ENCODE measurements at places on chromosomes 1 and 21.

DNA sequence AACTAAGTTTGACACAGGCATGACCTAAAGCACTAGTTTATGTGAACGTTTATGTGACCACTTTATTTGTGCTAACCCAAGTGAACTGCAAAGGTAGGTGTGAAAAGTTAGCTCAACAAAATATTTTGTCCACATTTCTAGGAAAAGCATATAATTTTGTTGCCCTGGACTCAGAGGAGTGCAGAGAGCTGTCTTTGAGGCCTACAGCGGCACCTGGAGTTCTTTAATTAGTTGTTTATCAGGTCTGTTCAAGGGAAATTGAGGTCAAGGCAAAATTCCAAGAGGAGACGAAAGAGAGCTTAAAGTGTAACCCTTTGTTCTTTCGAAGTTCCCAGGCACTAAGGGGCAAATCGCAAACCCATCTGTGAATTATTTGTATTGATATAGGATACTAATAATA, 1.3 kb downstream of the GIPC2 start:
- no peak for DNase-seq

DNA sequence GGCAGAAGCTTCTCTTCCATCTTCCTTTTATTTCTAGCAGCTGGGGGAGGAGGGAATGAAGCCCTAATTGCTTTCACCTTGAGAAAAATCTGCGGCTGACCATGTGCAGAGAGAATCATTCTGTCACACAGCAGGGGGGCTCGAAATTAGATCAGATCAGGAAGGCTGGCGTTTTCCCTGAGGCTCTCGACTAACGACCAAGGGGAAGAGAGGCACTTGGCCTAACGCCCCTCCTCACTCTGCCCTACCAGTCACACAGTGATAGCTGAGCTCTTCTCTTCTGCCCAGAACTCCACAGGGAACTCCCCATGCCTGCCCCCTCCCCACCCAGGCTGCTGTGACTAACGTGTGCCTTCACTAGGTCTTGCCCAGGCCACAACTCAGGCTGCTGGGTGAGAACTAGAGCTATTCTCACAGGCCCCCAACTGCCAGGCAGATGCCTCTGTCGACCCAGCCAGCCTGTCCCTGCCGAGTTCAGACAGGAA, 26.5 kb upstream of the KHDRBS1 start:
- DNase-seq, result no peak

- no peak for DNase-seq
Measured at GRCh38 chr1:231600458-231600976, 26.1 kb upstream of the DISC1 start.

- DNase-seq, result no peak
Measured at GRCh38 chr1:158932171-158932570, 819 bp downstream of the PYHIN1 start.

DNA sequence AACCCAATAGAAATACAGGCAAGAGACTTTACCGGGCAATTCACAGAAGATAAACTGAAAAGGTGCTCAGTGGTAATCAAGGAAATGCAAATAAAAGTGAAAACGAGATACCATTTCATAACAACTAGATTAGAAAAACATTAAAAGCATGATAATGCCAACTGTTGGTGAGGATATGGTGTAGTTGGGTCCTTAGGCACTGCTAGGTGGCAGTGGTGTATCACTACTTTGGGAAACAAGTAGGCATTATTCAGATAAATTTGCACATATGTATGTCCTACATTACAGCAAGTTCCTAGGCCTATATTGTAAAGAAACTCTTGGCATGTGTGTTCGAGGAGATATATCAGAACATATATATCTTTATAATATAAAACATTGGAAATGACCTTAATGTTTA, 31.0 kb downstream of the AZIN2 start:
- DNase-seq, result no peak

DNA sequence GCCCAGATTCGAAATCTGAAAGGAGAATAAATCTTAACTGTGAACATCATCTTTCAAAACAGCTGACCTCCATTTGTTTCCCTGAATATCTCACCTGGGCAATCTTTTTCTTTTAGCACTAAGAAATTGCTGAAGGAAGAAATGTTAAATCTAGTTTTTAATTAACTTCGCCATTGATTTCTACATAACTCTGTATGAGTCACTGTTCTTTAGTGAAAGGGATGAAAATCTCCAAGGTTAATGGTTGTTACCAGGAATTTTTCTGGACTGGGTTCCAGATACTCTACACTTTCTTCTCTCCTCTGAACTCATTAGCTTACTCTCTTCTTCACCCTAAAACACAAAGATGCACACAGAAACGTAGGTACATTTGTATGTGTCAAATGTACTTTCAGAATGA, 235.7 kb downstream of the BACH1 start:
- no peak for DNase-seq

DNA sequence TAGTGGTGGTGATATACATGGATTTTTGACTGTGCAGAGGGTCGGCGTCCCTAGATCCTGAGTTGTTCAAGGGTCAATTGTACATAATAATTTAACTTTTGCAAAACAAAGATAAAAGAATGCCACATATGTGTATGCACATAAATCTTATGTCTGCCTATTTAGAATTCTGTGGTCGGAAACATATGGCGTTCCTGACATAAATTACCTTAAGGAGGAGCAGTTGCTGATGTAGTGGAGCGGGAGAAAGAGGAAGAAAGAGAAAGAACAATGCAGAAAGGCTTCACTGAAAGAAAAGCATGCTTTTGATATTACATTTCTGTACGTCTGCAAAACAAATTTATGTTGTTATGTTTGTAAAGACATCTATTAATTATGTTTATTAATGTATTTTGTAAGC, 40.0 kb downstream of the S1PR1 start:
- DNase-seq, result no peak

- DNase-seq, result no peak
Measured at GRCh38 chr1:180560200-180560867, 1.6 kb downstream of the OVAAL start.

- no peak for DNase-seq
Measured at GRCh38 chr21:39675993-39676661, 63.4 kb downstream of the B3GALT5 start.
